Inflammatory macrophage (primary cell): ENCODE measurements at places on chromosomes 1 and 21.

GRCh38 chr1:67988066-67988465 lies 62.4 kb downstream of the DIRAS3 start:
- no peak for DNase-seq

DNA sequence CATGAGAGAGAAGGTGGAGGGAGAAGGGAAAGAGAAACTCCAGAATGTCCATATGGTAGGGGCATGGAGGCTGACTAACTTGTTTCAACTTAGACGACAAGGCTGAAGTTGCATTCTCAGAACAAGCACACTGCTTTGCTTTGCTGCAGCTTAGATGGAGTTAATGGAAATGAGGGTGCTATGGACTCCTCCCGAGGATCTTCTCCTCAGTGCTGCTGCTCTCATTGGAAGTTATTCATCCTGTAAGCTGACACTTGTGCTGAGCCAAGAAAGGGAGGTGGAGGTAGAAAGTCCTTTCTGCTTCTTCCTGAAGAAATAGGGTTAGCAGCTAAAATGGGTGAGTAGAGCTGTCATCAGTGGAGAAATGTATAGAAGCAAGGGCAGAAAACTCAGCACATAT lies 215.3 kb downstream of the SEC16B start:
- no peak for DNase-seq

DNA sequence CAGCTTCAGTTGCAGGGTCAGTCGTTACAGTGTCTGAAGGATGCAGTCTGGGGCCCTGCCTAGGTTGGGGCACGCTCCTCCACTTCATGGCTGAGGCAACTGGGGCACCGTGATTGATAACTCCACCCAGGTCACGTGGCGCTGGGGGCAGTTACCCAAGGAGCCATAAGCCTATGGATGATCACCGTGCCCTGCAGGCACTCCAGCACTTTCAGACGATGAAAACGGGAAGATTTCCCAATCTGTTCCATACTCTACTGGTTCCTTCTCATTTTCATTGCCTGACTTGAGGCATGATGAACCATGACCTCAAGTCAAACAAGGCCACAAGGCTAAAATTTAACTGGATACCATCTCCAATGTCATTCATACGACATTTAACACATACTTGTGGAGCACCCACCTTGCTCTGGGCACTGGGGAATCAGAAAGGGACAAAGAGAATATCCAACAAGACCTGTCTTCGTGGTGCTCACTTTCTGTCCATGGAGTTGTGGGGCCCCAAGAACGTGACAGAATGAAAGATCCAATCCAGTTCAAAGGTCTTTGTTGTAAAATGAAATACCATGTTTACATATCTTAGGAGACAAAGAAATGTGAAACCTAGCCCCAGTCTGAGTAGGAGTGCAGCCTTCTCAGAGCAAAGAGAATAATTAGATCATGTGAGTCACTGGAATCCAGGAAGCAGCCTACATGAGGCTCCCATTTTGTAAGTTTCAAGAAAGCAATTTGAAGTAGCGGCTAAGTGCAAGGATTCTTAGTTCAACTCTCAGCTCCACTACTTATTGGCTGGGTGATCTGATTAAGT lies 39.4 kb upstream of the SPOCD1 start:
- DNase-seq = peak; percentile 60

DNA sequence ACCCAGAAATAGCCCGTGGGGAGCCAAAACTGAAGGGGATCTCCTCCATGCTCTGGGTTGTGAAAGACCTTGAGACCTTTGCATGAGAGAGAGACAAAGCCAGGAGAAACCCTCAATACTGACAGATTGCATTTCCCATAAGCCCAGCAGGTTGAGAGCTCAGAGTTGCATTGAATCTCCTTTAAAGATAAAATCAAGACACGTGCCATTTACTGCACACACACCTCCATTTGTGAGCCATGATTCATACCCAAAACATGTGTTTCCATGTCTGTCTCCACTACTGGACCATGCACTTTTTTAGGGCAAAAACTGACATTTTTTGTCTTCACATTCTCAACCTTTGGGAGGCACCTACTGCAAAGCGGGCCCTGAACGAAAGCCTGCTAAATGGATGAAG lies 144.0 kb upstream of the NRIP1 start:
- no peak for DNase-seq

GRCh38 chr1:154115180-154115579 lies 39.7 kb downstream of the NUP210L start:
- DNase-seq = peak; percentile 6

- no peak for DNase-seq
Observed at GRCh38 chr1:18766328-18766727, 93.1 kb downstream of the TAS1R2 start.

DNA sequence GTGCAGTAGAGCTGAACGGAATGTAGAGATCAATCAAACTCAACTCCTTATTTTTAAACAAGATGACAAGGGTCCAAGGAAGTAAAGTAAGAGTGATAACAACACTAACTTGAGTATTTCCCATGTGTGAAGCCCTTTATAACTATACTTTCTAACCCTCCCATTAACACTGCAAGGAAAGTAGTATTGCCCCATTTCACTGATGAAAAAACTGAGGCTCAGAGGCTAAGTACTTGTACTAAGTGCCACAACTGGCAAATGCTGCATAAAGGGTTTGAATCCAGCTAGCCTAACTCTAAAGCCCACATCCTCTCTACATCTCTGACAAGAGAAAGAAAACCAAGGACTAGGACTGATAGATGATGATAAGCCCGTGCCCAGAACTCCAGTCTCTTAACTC lies 8.2 kb upstream of the GJA5 start:
- DNase-seq = no peak

DNA sequence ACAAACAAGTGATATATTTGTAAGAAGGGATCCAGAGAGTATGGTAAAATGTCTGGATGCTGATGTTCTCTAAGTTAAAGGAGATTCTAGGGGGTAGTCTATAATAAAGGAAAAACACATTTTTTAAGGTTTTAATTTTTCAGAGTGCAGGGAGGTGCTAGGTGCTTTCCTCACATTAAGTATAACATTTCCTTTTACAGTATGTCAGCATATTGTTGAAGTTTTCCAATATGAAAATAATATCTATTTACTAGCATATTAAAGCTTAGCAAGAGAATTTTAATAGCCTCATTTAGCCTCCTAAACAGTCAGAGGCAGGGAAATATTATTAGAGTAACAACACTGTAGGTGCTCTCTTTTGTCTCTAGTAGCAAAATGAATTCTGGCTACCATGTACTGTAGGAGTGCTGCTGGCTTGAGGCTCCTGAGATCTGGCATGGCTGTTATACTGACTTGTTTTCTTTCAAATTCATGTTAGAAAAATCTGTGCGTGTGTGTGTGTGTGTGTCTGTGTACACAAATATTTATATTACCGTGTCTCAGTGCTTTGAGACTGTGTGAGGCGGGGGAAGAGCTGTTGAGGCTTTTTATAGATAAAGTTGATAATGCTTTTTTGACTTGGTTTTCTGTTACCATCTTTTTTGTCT lies 71.0 kb downstream of the POU2F1 start:
- DNase-seq = no peak

DNA sequence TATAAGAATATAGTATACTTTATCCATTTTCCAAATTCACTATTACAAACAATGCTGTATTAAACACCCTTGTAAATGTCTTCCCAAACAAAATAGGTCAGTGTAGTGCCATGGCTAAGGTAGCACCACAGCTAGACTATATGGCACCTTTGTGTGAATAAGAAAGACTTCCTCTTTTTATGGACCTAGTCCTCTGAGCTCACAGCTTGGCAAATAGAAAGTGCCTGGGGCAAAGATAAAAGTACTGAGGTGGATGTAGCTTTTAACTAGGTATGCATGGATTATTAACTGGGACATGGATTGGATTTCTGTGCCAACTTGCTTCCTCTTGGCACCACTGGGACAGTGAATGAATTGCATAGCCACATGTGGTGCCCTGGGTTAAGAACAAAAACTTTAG lies 25.0 kb downstream of the HRNR start:
- no peak for DNase-seq

GRCh38 chr21:35616090-35616489 lies 444.2 kb downstream of the SETD4 start:
- peak; percentile 29 for DNase-seq

- peak; percentile 42 for DNase-seq
Observed at GRCh38 chr1:221777431-221778072, 35.7 kb upstream of the DUSP10 start.

GRCh38 chr1:99652881-99653281 lies 7.0 kb downstream of the PALMD start:
- DNase-seq = no peak

DNA sequence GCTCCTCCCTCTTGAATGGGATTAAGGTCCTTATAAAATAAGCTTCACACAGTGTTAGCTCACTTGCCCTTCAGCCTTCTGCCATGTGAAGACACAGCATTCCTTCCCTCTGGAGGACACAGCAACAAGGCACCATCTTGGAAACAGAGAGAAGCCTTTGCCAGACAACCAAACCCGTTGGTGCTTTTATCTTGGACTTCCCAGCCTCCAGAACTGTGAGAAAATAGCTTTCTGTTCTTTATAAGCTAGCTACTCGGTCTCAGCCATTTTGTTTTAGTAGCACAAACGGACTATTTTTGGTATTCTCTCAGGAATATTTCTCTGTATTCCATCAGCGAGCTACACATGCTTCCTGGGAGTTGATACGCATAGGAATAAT lies 58.6 kb upstream of the IRF2BP2 start:
- DNase-seq = no peak

- DNase-seq = peak; percentile 87
Observed at GRCh38 chr1:24830680-24831272, 85.5 kb downstream of the CLIC4 start.

DNA sequence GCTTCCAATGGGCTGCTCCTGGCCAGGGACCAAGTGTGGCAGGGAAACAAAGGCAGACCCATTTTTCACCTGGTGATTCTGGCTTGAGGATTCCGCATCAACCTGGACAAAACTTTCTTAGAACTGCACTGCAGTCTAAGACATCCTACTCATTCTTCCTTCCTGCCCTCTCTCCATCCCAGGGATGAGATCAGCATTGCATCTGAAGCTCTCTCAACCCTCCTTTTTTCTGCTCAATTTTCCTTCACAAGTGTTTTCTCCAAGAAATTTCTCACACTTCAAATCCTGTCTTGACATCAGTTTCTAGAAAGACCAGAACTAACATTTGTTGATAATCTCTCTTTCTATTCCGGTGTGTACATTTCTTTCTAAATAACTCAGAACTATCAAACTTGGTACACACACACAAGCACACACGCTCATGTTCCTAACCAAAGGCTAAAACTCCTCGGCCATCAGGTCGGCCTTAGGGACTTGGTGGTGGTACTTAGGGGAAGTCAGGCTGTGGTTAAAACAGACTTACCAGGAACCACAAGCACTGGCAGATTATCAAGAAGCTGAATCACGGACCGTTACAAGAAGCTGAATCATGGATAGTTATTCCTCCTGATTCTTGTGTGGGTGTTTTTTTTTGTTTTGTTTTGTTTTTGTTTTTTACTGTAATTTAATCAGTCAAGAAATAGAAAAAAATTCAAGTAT lies 21.0 kb upstream of the CXADR start:
- DNase-seq = peak; percentile 85

DNA sequence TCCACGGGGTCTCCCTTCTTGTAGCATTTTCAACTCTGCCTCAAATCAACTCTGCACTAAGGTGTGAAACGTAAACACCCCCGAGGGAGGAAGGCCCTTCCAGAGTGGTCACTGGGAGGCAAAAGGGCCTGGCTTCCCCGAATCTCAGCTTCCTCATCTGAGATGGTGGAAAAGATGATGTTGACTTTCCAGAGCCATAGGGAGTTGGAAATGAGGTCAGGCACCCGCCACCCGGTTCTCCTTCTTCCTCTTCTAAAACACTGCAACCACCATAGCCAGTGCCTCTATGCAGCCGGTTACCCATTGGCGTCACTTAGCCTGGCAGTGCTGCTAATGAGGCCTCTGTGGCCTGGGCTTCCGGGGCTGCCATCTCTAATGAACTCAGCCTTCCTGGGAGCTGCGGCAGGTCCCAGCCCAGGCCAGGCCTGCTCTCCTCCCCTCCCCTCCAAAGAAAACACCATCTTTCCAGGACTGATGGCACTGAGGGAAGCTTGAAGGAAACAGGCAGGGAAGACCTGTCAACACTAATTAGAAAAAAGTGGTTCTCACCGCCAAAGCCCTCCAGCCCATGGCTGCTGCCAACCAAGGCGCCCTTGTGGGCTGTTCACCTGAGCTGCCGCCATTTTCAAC lies 175.0 kb downstream of the KAZN start:
- peak; percentile 52 for DNase-seq

GRCh38 chr1:107460035-107460434 lies 319.2 kb downstream of the NTNG1 start:
- DNase-seq = no peak

DNA sequence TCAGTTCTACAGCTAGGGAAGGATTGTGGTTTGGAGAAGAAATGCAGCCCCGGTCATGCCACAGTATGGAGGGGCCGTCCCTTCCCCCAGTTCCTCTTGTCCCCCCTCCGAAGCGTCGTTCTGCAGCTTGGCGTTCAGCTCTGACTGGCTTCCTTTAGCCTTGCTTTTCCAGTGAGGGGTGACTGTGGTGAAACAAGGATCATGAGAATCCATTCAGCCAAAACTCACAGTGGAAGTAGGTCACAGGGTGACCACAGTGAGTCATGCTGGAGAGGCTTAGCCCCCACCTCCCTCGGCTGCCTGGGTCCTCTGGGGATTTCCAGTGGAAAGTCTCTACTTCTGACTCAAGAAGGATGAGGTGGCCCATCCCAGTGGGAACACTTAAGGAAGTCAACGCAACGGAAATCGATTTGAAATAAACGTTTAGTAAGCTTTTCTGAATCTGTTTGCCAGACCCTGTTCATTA lies 37.3 kb upstream of the COL6A2 start:
- peak; percentile 23 for DNase-seq

DNA sequence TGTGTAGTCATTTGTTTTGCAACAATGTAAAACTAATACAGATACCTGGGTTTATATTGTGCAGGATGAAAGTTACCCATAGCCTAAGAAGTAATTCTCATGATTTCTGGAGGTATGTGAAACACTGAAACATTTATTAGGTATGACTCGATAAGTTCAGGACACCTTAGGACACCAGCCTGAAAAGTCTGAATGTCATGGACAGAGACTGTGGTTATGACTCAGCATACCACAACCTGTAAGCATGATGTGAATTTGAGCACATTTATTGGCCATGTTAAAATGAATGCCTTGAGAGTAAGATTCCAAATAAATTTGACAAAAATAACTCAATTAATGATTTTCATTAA lies 1471.7 kb upstream of the B3GALT2 start:
- DNase-seq = no peak

GRCh38 chr1:217275655-217276398 lies 355.1 kb downstream of the GPATCH2 start:
- no peak for DNase-seq

- DNase-seq = no peak
Observed at GRCh38 chr1:3467096-3468036, 12.9 kb downstream of the ARHGEF16 start.

DNA sequence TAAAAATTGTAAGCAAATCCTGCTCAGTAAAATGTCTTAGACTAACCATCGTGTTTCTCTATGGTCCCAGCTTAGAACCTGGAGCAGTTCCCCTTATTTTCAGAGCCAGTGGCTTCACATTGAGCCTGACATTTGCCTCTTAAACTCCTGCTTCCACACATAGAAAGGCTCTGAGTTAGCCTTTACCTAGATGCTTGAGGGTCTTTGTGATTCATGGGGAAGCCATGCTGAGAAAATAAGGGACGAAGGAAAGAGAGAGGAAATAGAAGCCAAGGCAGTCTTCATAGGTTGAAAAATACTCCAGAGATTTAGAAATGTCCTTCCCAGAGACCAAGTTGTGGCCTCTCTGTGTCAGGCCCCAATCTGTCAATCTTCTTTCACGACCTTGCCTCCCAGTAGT lies 16.1 kb upstream of the RBBP5 start:
- DNase-seq = no peak
